ENCODE measurements at places on chromosomes 7 and 10.

DNA sequence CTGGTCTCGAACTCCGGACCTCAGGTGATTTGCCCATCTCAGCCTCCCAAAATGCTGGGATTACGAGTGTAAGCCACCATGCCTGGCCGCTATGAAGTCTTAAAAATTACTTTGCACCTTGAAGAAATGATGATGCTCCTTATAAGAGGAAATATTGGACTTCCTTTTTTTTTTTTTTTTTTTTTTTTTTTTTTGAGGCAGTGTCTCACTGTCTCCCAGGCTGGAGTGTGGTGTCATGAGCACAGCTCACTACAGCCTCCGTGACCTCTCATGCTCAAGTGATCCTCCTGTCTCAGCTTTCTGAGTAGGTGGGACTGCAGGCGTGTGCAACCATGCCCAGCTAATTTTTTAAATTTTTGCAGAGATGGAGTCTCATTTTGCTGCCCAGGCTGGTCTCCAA, 65.3 kb downstream of the KMT2E start:
- no peak for DNase-seq

GRCh38 chr10:132653721-132654120, 116.1 kb downstream of the INPP5A start:
- DNase-seq, result no peak

DNA sequence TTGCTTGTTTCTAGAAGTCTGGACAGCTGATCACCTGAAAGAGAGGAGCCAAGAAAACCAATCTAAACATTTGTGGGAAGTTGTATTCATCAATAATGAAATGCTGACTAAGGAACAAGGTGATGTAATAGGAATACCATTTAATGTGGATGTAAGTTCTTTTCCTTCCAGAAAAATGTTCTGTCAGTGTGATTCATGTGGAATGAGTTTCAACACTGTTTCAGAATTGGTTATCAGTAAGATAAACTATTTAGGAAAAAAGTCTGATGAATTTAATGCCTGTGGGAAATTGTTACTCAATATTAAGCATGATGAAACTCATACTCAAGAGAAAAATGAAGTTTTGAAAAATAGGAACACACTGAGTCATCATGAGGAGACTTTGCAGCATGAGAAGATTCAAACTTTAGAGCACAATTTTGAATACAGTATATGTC, 39.8 kb upstream of the ZNF37A start:
- no peak for DNase-seq

DNA sequence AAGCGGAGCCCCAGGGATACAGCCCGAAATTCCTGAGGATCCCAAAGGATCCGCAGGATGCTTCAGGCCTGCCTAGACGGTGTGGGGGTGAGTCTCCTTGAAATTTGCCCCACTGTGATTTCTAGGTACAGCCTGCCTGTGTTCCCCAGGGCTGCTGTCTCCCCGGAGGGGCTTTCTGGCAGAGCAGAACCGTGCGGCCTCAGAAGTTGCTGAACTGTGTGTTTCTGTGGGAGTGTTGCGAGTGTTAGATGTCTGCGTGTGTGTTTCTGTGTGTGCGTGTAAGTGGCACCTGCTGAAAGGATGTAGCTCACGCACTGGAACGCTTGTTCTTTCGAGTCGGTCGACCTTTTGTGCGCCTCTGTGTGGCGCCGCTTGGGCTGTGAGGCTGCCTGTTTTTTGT, 27.8 kb upstream of the ZNF273 start:
- no peak for DNase-seq

GRCh38 chr10:38007991-38008390, 2.5 kb upstream of the ZNF33A start:
- no peak for DNase-seq

DNA sequence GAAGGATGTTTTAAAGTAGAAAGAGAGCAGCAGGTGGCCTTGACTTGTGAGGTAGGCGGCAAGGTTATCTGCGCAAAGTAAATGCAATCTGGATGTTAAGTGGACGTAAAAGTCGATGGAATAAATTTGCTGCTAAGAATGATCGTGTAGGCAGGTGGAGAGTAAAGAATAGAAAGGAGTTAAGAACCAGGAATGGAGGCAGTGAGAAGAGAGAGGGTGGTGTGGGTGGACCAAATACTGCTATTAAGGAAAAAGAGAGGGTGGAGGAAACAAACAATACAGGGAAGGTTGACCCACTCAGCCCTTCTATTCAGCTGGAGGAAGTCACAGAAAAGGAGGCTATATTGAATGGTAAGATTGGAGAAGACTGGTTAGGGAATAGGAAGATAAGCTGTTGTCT, 1.9 kb upstream of the CUL1 start:
- DNase-seq, result no peak

- no peak for DNase-seq
These were observed 10.2 kb upstream of the TMEM248 start for GRCh38 chr7:66910789-66911188.

- peak; percentile 46 for DNase-seq
These were observed 100.9 kb upstream of the PDLIM1 start for GRCh38 chr10:95391581-95392216.

- DNase-seq, result no peak
These were observed 135.4 kb upstream of the RSU1 start for GRCh38 chr10:16952610-16953009.

GRCh38 chr10:51224671-51225161, 150.4 kb downstream of the PRKG1 start:
- DNase-seq, result no peak

DNA sequence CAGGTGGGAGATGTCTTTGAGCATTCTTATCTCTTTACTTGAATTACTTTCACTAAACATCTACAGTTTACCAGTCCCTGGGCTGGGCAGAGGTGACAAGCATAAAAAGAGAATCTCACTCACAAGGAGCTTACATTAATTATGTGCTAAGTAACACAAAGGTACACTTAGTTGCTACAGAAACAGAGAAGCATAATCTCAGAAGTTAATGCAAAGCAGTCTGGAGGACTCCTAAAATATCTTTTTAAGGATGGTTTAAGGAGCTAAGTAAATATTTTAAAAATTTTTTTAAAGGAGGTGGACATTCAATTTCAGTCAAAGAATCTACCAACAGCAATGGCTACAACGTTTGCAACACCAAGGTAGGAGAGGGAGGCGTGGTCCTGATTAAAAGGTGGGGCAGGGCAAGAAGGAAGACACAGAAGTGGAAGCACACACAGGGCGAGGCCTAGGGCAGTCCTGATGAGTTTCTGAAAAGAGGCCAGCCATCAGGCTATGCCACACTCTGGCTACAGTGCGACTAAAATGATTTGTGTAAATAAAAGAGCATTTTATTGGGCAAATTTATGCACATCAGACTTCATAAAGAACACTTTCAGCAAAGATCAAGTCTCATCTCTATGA, 5.3 kb downstream of the LARP4B start:
- no peak for DNase-seq

DNA sequence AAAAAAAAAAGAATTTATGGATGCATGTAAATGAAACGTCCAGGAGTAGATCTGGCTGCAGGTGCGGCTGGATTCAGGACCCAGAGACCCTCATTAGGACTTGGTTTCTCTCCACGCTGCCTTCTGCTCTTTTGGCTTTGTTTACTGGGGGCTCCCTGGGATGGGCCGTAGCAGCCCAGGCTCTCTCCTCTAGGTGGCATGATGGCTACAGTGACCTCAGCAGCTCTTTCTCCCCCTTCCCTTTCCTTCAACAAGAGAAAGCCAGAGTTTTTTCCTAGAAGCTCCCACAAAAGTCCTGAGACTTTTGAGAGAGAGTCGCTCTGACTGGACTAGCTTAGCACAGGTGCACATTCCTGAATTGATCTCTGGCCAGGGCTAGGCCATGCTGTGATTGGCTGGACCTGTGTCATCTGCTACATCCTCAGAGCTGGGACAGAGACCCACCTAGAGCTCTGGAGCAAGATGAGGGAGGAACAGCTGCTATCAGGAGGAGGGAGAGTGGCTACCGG, 67.8 kb upstream of the PDCD4 start:
- DNase-seq, result peak; percentile 68

DNA sequence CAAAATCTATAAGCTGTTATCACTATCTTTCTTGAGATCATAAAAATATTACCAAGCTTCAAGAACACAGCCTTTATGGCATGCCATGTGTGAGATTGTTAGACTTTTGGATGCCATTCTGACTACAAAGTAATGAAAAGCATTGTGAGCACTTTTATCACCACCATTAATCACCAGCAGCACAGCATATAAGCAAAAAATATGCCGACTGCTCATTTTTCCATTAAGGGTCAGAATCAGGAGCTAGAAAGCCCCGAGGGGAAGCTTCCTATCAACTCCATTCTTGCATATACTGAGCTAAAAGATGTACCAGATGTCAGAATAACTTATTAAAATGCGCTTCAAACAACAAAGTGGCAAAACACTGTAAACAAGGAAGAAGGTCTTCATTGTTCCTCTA, 114.3 kb downstream of the LMBR1 start:
- DNase-seq, result no peak

DNA sequence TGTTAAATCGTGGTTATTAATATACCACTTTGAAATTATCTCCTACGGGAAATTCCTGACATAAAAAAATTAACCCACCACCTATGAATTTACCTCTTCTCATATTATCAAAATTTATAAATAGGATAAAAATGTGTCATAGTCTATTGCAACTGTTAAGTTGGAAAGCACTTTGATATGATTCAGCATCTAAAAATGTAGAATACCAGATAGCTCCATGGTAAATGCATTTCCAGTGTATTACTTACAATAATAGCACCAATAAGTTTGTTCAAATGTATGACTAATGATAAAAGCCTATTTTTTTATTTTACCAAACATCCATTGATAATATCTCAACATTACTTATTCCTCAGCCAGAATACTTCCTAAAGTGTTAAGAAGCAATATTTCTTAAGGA, 13.6 kb upstream of the KCND2 start:
- no peak for DNase-seq

DNA sequence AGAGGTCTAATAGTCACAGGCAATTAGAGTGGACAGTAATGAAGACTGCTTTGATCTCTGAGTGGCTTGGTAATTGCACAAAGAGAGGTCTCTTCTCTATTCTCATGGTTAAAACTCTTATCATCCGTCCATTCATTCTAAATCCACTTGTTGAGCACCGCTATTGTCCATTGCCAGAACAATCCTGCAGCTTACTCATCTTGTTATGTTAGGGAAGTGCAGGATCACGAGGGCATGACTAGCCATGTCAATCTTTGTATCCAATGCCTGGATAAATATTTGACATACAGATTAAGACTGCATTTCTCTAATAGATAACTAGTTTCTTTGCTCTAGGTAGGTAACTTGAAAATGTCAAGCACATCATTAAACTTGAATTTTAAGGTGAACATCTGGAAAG, 14.9 kb downstream of the SFTPD start:
- DNase-seq, result no peak

GRCh38 chr7:70210936-70211310, 612.6 kb downstream of the AUTS2 start:
- no peak for DNase-seq

GRCh38 chr7:87154569-87154968, 2.3 kb downstream of the DMTF1 start:
- no peak for DNase-seq

GRCh38 chr10:77415313-77415960, 222.2 kb downstream of the KCNMA1 start:
- DNase-seq, result no peak
